ENCODE measurements at places on chromosomes 12 and 14.
A peak's percentile ranks its signal among the peaks of the same experiment; 100 is the strongest.

- DNase-seq: peak; percentile 77
These were observed 359.9 kb downstream of the RGS6 start for GRCh38 chr14:72291908-72292688.

DNA sequence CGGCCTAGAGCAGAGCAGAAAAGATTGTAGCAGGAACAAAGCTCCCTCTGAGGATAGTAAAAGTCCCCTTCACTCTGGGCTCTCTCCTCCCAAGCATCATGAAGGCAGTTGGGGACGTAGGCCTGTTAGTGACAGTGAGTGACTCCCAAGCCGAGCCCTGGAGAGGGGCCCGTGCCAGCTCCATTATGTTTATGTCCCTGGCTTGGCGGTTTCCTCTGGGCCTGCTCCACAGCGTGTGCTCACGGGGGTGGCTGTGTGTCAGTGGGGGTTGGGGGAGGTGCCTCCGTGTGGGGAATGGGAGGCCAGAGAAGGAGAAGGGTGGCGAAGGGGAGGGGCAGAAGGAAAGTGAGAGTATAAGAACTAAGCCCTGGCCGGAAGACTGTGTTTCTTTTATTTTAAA, 170.0 kb upstream of the VASH1 start:
- DNase-seq: no peak

- DNase-seq: peak; percentile 17
These were observed at the start of gene RIMBP2 for GRCh38 chr12:130715998-130716968. TSS of gene RIMBP2 (minus strand) at chr12:130716299. CDS start at chr12:130479013, 237,286 bp downstream.

GRCh38 chr12:40207551-40207950, 17.2 kb upstream of the LRRK2 start:
- DNase-seq: no peak

GRCh38 chr12:112175361-112176155, 50.2 kb downstream of the TRAFD1 start:
- no peak for DNase-seq

- no peak for DNase-seq
These were observed 50.5 kb upstream of the KRR1 start for GRCh38 chr12:75561921-75562320.

DNA sequence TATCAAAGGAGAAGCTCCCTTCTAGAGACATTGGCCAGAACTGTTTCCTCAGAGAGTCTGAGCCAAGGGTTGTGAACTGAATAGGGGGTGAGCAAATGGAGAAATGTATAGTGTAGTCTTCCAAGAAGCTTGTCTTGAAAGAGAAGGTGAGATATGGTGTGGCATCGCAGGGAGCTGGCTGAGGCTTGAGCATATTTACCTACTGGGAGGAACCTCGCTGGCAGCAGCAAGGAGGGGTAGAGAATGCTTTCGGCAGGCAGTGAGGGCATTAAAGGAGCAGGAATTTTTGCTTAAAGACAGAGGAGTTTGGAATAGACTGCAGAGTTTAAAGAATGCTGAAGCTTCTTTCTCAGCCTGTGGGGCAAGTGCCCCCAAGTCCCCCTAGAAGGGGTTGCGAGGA, 59.3 kb upstream of the PRMT8 start:
- DNase-seq: peak; percentile 19

- no peak for DNase-seq
These were observed 52.5 kb downstream of the HSP90AA1 start for GRCh38 chr14:102034301-102034700.

DNA sequence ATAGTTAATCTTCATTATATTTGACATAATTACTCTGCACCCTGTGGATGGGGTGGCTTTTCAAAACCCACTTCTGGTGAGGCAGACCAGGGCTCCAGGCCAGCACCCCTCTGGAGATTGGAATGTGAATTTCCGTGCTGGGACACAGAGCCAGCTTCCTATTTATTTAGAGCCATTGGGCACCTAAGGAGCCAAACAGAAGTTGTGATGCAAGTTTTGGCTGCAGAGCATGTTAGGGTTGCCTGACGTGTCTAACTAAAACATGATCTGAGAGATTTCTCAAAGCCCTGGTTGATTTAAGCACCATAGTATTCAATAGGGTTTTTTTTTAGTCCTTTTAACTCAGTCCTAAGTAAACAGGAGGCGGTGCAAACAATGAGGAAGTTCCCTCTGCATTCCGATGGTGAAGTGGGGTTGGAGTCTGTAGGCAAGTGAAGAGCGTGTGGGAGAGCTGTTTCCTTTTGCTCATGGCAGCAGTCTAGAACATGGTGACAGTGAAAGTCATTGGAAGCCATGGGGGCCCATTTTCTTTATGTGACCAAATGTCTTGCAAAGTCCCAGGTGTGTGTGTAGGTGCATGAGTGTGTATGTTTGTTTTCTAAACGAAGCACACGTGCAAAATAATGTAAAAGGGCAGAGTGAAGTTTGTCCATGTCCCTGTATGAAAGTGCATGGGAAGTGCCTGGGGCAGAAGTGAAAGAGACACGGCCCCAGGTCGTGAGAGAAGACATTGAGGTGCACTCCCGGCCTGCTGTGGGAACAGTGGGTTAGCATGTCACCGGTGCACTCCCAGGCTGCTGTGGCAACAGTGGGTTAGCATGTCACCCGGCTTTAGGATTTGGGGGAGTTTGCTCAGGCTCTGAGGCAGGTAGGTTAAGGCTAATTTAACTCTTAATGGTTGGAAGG, 117.7 kb downstream of the PRKCH start:
- peak; percentile 99 for DNase-seq

DNA sequence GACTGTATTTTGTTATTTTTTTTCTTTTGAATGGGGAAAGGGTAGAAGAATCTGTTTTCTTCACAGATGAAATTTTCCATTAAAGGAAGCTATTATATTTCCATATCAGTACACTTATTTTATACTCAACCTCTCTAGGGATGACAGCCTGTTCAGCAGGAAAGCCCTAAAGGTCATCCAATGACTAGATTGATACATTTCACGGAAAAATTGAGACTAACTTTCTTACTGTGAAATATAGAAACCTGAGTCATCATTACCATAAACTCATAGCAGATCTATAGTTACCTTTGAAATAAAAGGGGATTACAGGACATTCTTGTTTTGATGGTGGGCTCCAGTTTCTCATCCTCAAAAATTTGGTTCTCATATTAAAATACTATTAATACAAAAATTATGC, 36.1 kb upstream of the PTCSC3 start:
- DNase-seq: no peak

GRCh38 chr14:77141214-77142004, at the start of gene ZDHHC22:
TSS of gene ZDHHC22 (minus strand) at chr14:77141791. CDS start at chr14:77139738, 2,053 bp downstream.
- peak; percentile 69 for DNase-seq

DNA sequence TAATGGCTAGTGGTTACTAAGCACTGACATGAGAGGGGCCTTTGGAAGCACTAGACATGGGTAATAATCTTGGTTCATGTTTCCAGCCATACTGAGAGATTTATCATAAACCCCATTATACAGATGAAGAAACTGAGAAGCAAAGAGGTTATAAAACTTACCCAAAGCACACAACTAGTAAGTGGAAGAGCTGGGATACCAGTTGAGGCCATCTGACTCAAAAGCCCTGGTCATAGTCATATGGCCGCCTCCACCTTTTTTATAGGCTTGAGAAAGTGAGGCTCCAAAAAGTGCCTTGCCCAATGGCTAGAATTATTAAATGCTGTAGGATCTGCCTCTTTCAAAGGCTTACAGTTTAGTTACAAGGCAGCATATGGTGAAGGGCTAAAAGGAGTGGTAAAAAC, 944 bp downstream of the TXNRD1 start:
- DNase-seq: no peak

- no peak for DNase-seq
These were observed 9.0 kb downstream of the ADCY6 start for GRCh38 chr12:48779869-48780268.

GRCh38 chr12:8699714-8700113, 1.9 kb downstream of the RIMKLB start:
- DNase-seq: no peak

DNA sequence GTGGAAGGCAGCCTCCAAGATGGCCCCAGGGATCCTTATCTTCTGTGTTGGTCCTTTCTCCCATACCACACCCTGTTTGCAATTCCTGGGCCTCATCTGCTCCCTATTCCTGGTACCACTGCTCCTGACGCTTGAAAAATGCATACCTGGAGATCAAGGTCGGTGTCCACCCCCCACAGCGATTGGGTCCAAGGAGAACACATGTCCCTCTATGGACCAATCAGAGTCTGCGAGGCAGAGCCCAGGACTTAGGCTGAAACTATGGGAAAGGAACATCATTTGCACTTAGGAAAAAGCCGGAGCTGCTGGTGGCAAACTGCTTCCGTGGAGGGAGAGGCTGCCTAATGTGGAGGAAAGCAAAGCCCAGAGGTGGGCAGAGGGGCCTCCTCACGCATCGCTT, 33.3 kb upstream of the ITPK1 start:
- DNase-seq: no peak

DNA sequence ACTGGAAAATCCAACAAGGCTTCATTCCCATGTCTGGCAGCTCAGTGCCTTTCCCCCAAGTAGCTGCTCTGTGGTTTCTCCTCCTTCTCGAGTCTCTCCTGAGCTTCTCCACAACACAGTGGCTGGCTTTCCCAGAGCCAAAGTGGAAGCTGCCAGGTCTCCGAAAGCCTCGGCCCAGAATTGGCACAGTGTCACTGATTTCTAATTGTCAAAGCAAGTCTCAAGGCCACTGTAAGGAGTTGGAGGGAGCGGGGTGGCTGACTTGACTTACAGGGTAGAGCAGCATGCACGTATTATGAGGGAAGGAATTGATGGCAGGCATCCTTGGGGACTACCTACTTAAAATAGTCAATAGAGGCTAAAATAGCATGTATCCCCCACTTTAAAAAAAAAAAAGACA, 6.7 kb upstream of the CPNE8 start:
- DNase-seq: no peak

DNA sequence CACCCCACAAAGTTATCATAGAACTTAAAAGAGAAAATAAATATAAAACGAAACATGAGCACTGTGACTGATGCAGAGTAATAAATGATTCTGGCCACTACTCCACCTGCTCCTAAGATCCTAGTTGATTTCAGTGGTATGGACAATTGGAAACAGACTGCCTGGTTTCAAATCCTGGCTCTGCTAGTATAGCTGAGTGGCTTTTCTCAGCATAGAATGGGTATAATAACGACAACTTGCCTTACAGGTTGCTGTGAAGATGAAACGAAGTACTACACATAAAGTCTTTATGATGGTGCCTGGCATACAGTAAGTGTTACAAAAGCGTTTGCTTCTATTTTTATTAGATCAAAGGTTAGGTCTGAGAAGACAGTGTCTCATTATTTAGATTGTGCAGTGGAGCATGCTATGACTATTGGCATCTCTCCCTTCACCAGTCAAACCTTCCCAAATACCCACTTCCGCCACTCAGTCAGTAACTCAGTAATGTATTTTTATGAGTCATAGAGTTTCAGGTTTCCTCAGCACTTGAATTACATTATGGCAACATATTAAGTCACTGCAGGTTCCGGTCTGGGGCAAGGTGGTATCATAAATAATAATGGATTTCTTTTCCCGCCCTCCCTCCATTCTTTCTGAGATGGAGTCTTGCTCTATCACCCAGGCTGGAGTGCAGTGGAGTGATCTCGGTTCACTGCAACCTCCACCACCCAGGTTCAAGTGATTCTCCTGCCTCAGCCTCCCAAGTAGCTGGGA, 29.7 kb upstream of the NR2C1 start:
- DNase-seq: no peak

DNA sequence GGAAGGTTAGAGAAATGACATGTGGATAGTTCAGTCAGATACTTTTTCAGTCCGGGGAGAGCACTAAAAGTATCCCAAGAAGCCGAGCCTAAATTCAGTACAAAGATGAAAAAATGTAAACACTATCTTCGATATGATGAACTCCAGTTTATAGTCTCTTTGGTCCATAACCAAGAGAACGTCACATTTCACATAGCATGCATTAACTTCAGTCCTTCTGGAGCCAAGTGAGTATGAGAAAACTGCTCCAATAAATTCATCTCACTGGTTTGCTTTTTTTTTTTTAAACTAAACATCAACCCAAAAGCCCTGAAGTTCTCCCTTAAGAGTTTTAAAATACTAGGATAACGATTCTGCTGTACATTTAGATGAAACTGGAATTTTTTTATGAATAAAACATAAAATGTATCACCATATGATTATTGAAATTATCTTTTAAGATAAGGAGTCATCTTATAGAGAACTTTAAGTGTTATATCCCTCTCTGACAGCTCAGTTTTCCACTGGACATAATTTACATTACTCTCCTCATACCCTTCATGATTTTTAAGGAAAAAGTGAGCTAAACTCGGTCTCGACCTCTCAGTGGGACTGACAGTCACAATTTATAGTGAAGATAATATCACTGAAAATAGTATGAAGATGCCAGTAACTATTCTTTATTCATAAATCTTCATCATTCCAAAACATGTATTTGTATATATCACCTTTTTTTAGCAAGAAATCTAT, 841.5 kb upstream of the FLRT2 start:
- DNase-seq: no peak

- DNase-seq: peak; percentile 84
These were observed 24.3 kb upstream of the RCOR1 start for GRCh38 chr14:102568115-102568614.

- no peak for DNase-seq
These were observed 381.9 kb upstream of the RGS6 start for GRCh38 chr14:71550367-71550766.

DNA sequence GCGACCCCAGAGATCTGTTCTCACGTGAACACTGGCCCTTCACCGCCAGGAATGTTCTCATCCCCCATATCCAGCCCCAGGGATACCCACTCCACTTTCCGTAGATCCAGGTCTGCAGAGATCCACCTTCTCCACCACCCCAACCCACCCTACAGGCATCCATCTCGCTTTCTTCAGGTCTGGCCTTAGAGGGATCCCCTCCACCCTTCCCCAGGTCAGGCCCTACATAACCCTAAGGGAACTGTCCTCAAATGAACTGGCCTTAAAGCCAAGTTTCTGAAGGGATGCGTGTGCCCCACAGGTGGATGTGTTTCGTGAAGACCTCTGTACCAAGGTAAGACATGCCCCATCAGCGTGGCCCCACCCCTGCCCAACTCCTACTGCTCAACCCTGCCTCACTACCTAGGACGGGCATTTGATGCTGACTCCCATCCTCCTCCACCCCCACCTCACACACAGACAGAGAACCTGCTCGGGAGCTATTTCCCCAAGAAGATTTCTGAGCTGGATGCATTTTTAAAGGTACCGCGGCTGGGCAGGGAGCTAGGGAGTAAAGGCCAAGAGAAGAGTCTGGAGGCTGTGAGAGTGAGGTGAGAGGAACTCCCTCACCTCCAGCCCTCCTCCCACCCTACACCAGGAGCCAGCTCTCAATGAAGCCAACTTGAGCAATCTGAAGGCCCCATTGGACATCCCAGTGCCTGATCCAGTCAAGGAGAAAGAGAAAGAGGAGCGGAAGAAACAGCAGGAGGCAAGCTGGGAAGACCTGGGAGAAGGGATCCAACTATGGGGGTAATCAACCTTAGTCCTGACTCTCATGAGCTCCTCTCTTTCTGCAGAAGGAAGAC, 912 bp downstream of the PSME1 start:
- peak; percentile 59 for DNase-seq

DNA sequence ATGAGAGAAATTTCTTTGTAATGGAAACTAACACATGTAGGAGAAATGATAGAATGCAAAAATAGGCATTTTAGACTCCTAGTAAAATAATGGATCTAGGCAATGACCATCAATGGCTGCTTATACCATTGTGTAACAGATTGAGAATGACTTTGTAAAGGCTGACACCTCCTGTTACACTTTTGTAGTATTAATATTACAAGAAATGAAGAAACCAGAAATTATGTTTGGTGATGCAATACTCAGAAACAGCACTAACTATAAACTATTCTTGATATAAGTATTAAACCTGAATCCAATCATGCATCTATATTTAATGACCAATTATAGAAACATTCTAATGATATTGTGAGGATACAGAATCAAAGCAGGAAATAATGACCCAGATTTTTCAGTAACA, 108.5 kb upstream of the CNTN1 start:
- no peak for DNase-seq

Data from T47D (cell line).